MV-4-11 (cell line): ENCODE measurements at places on chromosomes 7 and 10.

DNA sequence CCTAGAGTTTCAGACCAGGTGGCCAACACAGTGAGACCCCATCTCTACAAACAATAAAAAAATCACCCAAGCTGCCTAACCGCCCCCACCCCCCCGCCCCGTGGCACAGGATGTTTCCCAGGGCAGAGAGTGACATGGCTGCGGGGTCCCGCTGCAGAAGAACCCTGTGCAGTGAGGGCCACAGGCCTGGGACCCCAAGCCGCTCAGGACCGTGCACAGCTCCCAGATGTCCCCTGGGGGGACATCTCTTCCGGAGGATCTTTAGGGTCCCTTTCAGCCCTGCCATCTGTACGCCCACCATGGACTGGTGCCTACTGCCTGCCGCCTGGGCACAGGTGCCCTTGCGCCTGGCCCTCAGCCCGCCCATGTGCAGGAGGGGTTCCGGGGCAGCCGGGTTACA is 373.6 kb downstream of the DNAJB6 start:
- no peak for DNase-seq

GRCh38 chr7:147053746-147054145 is 937.1 kb downstream of the CNTNAP2 start:
- DNase-seq, result no peak

DNA sequence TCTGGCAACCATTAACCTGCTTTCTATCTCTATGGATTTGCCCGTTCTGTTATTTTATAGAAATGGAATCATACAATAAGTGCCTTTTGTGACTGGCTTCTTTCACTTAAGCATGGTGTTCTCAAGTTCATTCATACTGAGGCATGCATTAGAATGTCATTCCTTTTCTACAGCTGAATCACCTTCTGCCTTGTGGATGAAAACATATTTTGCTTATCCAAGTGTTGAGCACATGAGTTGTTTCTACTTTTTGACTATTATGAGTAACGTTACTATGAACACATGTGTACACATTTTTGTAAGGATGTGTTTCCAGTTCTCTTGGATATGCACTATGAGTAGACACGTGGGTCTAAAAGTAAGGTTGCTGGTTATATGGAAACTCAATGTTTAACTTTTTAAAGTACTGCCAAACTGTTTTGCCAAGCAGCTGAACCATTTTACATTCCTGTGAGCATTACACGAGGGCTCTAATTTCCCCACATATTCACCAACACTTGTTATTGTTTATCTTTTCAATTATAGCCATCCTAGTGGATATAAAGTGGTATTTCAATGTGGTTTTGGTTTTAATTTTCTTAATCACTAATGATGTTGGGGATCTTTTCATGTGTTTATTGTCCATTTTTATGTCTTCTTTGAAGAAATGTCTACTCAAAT is 241.3 kb downstream of the FANK1 start:
- DNase-seq, result no peak

- no peak for DNase-seq
These were observed 107.2 kb upstream of the GJD4 start for GRCh38 chr10:35497909-35498308.

GRCh38 chr7:100570954-100571828 is 2.5 kb downstream of the SAP25 start:
- DNase-seq, result no peak

DNA sequence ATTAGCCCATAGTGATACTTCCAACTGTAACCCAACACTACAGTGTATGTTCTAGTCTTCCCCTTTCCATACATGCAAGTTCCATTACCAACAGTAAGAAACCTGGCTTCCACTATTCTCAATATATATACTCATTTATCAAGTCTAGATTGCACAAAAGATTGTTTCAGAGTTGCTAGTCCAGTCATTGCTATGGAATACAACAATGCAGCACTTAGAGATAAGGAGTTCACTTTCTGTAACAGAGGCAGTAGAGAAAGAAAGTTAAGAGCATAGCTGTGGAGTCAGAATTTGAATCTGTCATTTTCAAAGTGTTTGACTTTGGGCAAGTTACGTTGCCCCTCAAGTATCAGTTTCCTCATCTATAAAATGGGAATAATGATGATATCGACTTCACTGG is 90.1 kb downstream of the RTKN2 start:
- DNase-seq, result no peak

- peak; percentile 29 for DNase-seq
These were observed 163.7 kb upstream of the PRPS1L1 start for GRCh38 chr7:18191341-18191740.

GRCh38 chr7:141864765-141865447 is 23.6 kb upstream of the PRSS37 start:
- DNase-seq, result peak; percentile 77

DNA sequence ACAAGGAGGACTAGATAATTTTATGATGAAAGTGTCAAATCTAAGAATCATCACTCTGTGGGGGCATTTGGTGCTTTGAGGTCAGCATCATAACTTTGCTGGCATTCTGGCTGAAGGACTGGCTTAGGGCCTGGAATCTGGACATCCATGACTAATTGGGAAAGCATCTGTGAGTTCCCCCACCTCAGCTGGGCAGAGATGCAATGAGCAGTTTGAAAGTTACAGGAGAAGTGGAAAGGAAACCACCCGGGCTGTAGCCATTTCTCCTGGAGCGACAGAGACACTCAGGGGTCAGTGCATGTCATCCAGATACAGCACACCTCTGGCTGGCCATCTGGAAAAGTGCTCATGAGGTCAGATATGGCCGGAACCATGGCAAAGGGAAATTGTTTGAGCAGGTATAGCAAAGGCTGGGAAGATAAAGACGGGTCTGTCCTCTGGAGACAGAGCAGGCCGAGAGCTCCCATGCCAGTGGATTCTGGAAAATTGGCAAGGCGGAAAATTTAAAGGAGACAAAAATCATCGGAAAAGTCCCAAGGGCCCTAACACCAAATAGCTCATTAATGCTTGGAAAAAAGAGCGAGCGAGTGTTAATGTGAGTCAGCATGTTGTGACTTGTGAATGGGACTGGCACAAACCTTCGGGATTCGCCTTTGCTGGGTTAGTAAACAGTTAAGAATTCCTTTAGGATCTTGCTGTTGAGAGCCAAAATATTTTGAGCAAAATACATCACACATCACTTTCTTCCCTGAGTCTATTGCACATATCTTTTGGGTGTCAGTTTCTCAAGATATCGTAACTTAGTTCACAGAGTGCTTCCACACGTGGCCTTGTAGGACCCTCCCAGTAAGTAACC is 188.4 kb upstream of the AGK start:
- no peak for DNase-seq

DNA sequence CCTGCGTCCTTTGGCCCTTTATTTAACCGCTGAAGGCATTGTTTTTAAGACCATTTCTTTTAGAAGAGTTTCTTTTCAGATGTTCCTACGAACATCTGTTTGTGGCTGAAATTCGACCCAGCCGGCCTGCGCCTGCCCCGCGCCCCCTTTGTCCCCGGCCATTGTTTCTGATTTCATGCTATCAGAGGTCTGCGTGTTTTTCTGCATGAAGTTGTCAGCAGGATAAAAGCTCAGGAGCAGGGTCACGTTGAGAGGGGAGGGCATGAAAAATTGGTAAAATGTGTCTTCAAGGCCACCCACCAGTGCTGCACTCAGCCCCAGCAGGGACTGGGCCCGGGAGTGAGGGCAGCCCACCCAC is 43.1 kb downstream of the NKX6-2 start:
- no peak for DNase-seq

DNA sequence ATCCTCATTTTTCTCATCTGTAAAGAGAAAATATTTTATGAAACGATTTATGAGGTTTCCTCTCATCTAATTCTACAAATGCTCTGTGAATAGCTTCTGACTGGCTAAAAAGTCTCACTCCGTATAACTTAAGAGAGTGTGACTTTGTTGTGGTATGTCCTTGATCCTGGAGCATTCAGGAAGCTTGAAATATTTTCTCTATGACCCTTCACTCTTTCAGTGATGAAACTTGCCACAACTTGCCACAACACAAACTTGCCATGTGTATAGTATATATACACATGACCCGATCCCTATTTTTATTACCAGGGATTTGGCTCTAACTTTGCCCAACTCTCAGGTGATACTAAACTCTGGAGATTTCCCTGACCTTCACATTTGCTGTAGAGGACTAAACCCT is 74.1 kb downstream of the TES start:
- no peak for DNase-seq

DNA sequence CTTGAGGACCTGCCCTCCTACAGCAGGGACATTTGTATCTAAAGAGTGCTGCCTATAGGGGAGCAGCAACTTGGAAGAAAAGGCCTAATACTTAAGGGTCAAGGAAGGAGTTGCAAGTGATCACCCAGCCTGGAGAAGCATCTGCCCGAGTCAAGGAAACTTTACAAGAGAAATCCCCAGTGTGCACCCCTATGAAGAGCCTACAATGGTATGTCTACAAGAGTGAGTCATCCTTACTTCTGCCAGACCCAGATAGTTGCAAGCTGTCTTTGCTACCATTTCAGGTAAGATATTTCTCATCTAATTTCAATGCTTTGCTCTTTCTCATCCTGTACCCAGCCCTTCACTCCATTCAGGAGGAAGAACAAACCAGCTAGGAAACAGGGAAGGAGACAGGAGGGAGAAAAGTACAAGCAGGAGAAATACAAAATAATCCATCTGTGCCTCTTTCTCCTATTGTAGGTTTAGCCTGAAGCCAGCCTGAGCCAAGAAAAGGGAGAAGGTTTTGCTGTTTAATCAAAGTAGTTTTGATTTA is 34.4 kb upstream of the AGR3 start:
- DNase-seq, result peak; percentile 54

GRCh38 chr7:155361947-155362346 is 64.3 kb downstream of the INSIG1 start:
- DNase-seq, result no peak

DNA sequence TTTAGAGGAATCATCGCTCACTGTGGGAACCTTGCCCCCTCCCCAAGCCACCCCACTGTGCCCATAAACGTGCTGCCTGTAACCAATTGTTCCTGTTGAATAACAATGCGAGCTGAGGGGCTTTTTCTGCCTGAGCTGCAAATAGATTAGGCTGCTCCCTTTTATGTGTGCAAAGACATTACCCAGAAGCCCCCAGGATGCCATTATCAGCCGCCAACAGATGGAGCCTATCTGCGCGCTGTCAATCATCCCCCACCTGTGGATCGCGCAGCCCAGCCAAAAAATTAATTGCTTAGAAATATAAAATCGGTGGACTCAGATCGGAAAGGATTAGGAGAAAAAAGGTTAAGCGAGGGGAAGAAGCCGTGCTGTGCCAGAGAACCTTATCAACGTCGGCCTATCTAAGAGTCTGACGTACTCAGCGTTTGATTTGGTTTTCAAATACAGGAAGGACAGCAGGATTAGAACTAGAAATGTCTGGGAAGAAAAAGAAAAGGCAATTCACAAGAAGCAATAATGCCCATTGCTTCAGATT is 167.3 kb upstream of the MYO3A start:
- DNase-seq, result no peak

DNA sequence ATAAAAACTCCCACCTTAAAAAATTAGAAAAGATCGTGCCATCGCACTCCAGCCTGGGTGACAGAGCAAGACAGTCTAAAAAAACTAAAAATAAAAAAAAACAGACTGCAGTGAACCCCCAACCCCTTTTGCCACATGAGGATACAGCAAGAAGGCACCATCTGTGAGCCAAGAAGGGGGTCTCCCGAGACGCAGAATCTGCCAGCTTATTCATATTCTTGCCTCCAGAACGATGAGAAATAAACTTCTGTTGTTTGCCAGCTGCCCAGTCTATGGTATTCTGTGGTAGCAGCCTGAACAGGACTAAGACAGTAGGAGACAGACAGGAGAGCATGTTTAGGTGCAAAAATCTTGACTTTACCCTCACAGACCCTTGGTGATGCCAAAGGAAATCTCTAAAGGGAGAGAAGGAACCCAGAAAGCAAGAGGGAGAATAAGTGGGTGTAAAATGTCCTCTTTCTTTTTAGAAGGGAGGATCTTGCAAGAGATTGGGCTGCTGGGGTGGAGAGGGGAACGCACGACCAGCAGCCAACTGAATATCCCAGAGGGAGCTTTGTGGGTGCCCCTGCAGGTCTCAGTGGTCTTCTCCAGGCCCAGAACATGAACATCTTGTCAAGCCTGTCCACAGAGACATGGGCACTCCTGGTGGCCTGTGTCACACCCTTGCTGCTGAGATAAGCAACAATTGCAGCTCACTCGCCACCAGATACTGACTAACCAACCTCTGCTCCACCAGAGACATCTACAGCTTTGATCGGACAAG is 400.7 kb upstream of the FOXK1 start:
- DNase-seq, result no peak

DNA sequence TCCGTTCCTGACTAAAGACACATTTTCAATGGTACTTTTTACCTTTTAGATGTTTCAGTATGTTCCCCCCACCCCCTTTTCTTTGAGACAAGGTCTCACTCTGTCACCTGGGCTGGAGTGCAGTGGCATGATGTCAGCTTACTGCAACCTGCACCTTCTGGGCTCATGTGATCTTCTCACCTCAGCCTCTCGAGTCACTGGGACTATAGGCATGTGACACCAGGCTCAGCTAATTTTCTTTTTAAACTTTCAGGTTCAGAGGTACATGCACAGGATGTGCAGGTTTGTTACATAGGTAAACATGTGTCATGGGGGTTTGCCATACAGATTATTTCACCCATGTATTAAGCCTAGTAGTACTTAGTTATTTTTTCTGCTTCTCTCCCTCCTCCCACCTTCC is 99.3 kb upstream of the RPA3 start:
- no peak for DNase-seq

GRCh38 chr10:126893841-126894240 is 11.4 kb upstream of the DOCK1 start:
- DNase-seq, result no peak

DNA sequence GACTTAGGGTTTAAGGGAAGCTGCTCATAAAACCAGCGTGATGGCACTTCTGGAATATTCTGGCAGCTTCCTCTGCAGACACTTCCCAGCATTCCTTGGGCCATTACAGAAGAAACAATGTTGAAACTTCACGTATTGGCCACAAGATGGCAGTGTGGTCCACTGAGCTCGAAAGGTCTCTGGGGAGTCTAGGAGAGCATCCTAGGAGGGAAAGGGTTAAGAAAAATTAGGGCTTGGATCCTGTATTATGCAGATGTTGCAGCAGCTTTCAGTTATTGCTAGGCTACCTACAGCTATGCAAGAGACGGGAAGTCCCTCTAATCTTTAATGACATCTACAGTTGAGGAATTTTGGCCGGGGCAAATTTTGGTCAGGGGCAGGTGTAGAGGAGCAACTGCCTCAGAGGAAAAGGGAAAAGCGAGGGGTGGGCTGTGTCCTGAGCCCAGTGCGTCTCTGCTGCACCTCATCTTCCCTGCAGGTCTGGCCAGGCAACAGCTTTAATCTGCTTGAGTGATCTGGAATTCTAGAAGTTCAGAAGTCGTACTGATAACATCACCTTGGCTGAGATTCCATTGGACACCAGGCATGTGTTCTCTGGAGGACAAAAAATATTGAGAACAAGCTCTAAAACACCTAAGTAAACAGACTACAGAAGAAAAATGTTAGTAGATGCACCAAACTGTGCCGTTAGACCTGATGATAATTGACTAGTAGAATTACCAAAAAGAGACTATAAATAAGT is 220.8 kb upstream of the PRSS58 start:
- DNase-seq, result peak; percentile 55

GRCh38 chr7:157808042-157808441 is 471.2 kb downstream of the DNAJB6 start:
- DNase-seq, result no peak
